ENCODE measurements at places on chromosomes 7 and 10.

DNA sequence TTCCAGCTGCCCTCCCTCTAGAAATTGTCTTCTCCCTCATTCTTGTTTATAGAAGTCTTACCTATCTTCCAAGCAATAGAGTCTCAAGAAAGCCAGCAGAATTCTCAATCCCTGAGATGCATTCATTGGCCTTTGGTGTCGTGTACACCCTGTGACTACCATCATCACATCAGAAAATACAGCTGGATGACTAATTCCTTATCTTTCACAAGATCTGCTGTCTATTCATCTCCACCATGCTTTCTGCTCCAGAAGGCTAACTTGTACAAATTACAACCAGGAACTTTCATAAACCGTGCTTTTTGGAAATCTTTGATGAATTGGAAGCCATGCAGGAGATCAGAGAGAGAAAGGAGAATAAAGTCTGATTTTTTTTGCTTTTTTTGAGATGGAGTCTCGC is 1062.9 kb upstream of the GHITM start:
- DNase-seq, result no peak

GRCh38 chr10:124349231-124349995 is 69.3 kb downstream of the OAT start:
- no peak for DNase-seq

DNA sequence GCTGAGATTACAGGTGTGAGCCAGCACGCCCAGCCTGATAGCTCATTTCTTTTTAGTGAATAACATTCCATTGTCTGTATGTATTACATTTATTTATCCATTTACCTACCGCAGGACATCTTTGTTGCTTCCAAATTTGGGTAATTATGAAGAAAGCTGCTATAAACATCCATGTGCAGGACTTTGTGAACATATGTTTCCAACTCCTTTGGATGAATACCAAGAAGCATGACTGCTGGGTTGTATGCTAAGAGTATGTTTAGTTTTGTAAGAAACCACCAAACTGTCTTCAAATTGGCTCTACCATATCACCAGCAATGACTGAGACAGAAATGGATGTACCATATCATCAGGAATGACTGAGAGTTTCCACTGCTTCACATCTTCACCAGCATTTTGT is 200.2 kb upstream of the TMEM196 start:
- no peak for DNase-seq

- DNase-seq, result no peak
These were observed 160.4 kb upstream of the PHYHIPL start for GRCh38 chr10:59016043-59016442.

GRCh38 chr7:151374726-151375125 is 33.1 kb downstream of the NUB1 start:
- DNase-seq, result no peak

DNA sequence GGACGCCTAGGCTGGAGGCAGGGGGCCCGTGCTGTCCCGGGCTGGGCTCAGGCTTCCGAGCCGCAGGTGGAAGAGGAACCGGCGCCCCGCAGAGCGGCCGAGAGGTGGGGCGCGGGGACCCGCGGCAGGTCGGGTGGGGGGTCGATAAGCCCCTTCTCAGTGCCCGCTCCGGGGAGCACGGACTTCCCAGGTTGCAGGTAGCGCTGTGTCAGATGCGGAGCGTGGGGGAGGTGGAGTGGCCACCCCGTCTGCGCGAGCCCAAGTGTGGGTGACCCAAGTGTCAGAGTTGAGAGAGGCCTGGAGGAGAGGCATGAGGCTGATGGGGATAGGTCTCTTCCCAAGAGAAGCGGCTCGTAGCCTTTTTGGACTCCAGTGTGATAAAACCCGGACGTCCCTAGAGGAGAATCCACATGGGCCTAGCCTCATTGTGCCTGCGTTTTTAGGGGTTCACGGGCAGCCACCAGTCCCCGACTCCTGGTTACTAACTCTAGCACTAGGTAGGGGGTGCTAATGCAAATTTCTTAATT is 580 bp downstream of the EEPD1 start:
- DNase-seq, result no peak

- no peak for DNase-seq
These were observed 128.3 kb downstream of the PTPN20 start for GRCh38 chr10:47039562-47039913.
